Right renal cortex interstitium (tissue), 3 donors: ENCODE measurements at places on chromosomes 3 and 15. TPM values are rescaled to one million over a fixed set of nuclear protein-coding genes. Genes with fewer than 3 reads are reported as not detected.

GRCh38 chr3:160945336-160945735 is 159.8 kb downstream of the B3GALNT1 start:
- DNase-seq = no peak

DNA sequence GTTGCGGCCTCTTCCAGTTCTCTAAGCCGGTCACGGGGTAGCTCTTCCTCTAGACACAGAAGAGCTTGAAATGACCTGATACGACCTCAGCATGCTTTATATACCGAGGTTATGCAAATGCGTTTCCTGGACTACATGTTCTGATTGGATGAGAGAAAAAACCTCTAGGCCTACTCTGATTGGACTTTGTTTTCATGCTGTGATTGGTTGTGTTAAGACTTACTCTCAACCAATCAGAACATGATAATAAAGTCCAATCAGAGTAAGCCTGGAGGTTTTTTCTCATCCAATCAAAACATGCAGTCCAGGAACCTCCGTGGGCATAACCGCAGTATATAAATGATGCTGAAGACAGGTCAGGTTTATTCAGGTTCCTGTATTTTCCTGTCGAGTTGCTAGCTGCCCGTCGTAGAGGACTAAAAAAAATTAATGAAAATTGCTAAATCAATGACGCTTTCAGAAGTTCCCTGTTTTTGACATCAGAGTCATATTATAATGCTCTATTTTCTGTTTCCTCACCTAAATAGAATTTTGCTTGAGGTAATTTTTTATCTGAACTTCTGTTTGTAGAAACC is 177.4 kb downstream of the POTEB3 start:
- no peak for DNase-seq

ANKUB1 gene
- polyA plus RNA-seq = not detected

NLGN1 gene
- 2.2 TPM for polyA plus RNA-seq

GRCh38 chr15:61558172-61559136 is 329.4 kb upstream of the RORA start:
- no peak for DNase-seq

DNA sequence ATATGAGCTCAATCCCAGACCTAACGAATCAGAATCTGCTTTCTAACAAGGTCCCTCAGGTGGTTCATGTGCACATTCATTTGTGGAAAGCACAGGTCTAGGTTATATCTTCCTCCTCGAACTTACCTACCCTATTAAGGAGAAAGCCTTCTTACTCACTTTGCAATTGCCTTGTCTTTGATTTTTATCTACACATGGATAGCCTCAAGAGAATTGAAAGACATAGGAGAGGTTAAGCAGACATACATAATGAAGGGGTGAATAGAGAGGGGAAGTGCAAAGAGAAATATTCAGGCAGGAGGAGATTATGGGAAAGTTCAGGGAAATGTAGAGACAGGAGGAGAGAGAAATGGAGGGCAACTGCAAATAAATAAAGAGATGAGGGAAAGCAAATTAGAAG is 422.9 kb upstream of the ADAMTS9 start:
- no peak for DNase-seq

DNA sequence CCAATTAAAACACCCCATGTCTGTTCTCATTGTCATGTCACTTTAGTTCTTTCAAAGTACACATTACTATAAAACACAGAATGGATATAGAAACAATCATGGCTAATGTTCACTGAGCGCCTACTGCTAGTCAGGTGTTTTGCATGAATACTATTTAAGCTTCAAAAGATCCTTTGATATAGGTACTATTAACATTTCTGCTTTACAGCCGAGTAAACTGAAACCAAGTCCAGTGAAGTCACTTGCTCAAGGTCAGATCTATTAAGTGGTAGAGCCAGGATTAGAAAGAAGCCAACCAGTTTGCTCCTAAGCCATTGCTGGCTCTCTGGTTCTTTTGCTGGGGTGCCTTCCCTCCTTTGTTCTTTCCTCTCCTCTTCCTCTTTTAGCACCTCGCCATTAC is 32.4 kb upstream of the NMNAT3 start:
- DNase-seq = no peak

DNA sequence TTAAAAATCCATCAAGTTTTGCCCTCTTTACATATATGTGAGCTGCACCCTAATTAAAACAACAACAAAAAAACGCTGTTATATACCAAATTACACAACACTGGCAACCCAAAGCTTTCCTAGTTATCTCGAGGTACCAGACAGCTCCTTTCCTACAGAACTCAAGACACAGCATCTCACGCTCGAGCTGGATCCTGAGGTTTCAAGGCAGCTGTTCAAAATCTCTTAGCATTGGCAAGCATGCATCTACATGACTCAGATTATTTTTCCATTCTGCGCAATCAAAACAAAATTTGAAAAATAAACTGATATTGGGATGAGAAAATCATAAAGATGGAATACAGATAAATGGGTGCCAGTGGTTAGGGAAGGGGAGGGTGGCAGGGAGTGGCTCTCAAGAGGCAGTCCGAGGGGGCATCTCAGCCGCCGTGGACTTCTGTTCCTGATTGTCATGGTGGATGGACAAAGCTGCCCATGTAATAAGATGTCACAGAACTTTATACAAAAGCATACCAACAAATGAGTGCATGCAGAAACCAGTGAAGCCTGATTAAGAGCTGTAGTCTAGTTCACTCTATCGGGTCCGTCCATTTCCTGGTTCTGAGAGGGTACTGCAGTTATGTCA is 91.5 kb downstream of the ADAMTS17 start:
- no peak for DNase-seq

CDHR4 gene
- polyA plus RNA-seq = not detected

DNA sequence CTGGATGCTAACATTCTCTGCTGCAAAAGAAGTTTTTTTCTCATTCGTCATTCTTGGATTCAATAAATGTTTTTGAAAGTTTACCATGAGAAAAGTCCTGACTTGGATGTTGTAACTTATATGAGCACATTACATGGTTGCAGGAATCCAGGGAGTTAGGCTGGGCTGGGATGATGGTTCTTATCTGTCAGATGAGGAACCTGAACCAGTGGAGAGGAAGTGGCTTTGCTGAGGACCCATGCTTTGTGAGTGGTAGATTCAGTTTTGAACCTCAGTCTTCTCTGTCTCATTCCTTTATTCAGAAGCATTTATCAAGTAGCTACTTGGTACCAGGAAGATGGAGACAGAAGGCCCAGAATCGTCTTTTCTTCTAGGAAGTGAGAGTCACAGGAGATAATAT is 3.7 kb upstream of the GASK1A start:
- no peak for DNase-seq

SENP8 gene
- polyA plus RNA-seq = 7.9 TPM

PLD1 gene
- 11.2 TPM for polyA plus RNA-seq

EBLN2 gene
- polyA plus RNA-seq = 2.7 TPM

DNA sequence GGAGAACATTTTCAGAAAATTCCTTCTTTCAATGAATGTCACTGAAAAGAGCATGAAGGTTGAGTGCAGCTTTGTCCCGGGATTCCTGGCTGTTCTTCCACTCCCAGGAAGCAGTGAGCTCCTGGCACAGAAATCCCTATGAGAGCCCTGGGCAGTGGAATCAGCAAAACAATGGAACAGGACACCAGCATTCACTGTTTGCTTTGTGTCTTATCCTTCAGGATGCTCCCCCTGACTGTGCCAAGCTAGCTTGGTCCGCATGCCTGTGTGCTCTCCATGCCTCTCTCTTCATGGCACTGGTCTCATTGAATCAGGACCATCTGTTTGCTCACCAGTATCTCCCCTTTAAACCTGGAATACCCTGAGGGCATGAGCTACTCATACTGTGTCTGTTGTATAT is 102.0 kb upstream of the GADL1 start:
- DNase-seq = no peak
